Cerebellum (tissue), 4 donors: ENCODE measurements at places on chromosomes 1 and 21. TPM values are rescaled to one million over a fixed set of nuclear protein-coding genes. Genes with fewer than 3 reads are reported as not detected.

PTPRF gene
- total RNA-seq, result 75.7 TPM

PRAMEF18 gene
- total RNA-seq, result not detected

SYCP1 gene
- total RNA-seq, result not detected

SEC16B gene
- 2.4 TPM for total RNA-seq

ZNF648 gene
- total RNA-seq, result 0.82 TPM

CD160 gene
- total RNA-seq, result not detected

SPRR5 gene
- not detected for total RNA-seq

IGSF21 gene
- 17.3 TPM for total RNA-seq

ESRRG gene
- 131 TPM for total RNA-seq

HRNR gene
- total RNA-seq, result not detected

ASCL5 gene
- total RNA-seq, result not detected

KCNJ9 gene
- 12.0 TPM for total RNA-seq

RNU1-4 gene
- 40,842 TPM for total RNA-seq

KRTAP21-2 gene
- not detected for total RNA-seq

PRMT6 gene
- 17.5 TPM for total RNA-seq

ADAMTS1 gene
- 13.0 TPM for total RNA-seq

SCMH1 gene
- total RNA-seq, result 65.8 TPM
